ENCODE measurements at places on chromosomes 1 and 21.

DNA sequence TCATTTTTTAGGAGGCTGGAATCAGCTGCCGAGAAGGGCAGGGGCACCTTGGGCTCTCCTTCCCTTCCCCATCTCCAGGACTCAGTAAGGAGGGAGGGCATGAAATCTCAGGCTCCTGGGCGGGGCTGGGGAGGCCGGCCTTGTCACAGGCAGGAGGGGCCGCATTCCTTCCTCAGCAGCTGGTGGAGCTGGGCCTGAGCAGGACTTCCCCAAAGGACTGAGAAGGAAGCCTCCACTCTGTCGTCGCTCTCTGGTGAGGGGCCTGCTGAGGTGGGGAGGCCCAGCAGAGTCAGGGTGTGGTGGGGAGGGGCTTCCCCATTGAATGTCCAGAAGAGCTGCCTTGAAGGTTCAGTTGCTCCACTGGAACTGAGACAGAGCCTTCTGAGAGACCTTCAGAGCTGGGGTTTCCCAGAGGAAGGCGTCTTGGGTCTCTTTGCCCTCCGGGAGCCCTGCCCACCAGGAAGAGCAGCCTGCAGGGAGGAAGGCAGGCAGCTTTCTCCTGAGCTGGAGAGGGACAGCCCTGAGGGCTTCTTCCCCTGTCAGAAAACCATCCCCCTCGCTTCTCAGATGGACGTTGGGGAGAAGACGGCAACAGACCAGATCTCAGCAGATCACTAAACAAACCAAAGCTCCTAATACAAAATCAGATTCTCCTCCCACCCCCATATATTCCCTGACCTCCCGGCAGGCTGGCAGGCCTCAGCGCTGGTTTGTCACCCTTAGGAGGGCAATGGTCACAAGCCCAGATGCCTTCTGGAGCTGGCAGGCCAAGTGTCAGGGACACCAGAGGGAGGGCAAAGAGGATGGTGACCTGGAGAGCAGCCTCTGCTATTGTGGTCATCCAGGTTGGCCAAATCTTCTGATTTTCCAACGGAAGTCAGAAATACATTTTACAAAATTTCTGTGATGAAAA lies 10.7 kb downstream of the KCNA10 start:
- DNase-seq, result no peak

DNA sequence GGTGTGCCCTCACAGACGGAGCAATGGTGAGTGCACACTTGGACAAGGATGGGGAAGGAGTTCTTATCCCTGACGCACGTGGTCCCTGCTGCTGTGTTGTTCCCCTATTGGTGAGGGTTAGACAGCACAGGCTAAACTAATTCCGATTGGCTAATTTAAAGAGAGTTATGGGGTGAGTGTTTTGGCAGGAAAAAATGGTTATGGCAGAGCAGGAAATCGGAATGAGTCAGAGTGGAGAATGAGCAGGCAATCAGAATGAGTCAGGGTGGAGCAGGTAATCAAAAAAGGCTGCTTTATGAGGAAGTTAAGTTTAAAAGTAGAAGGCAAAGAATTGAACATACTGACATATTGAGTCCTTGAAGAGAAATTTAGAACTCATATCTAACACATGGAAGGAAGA lies 100.5 kb downstream of the NGF start:
- no peak for DNase-seq

DNA sequence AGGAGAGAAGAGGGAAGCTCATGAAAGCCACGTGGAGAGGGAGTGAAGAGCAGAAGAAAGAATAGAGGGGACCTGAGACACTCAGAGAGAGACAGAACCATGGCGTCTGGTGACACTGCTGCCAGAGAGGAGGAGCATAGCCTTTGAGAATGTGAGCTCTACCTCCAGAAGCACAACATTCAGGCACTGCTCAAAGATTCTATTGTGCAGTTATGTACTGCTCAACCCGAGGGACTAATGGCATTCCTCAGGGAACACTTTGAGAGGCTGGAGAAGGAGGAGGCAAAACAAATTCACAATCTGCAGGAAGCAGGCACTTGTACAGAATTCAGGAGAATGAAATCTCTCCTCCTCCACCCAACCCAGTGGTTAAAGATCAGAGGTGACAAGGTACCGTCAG lies 45.1 kb downstream of the BTBD8 start:
- DNase-seq, result no peak

- no peak for DNase-seq
Measured at GRCh38 chr1:8241417-8242014, 76.4 kb upstream of the SLC45A1 start.

DNA sequence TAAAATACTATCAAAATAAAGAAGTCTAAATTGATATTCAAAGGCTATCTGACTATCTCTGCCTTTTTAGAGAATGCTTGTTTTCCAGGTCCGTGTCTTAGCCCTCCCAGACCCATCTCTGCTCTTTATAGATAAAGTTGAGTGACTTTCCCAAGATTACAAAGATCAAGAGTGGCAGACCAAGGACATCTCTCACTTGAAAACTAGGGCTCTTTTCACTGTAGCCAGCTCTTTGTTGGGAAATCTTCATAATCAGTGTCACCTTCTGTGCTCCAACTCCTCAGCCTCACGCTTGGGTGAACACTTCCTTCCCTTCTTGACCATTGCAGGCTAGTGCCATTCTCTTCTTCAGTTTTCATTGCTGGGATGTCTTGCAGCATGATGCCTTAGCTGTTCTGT lies 211.1 kb downstream of the PBX1 start:
- no peak for DNase-seq

DNA sequence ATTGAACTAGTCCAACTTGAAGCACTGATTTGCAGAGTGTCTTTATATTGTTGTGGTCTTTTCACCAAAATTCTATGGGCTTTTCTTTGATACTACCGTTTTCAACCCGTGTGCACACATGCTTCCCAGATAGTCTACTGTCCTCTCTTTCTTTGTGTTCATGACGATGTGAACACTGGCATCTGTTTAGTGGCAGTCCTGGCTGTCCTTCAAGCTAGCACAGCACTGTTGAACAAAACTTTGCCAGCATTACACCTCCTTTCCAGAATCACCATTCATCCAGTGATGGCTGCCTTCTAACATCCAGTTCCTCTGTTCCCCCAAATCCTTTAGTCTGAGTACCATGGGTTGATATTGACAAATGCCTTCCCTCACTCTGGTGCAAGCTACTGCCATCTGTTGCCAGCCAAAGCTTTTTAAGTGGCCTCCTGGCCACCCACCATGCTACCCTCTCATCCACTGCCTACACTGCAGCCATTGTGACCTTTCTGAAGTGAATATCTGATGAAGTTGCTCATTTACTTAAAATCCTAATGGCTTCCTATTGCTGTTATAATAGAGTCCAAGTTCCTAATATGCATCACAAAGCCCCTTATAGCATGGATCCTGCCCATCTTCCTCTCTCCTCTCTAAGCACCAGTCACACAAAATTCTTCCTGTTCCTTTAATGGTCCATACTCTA lies 94.3 kb downstream of the NIBAN1 start:
- no peak for DNase-seq

- DNase-seq, result no peak
Measured at GRCh38 chr1:31843506-31843905, 27.7 kb upstream of the SPOCD1 start.

DNA sequence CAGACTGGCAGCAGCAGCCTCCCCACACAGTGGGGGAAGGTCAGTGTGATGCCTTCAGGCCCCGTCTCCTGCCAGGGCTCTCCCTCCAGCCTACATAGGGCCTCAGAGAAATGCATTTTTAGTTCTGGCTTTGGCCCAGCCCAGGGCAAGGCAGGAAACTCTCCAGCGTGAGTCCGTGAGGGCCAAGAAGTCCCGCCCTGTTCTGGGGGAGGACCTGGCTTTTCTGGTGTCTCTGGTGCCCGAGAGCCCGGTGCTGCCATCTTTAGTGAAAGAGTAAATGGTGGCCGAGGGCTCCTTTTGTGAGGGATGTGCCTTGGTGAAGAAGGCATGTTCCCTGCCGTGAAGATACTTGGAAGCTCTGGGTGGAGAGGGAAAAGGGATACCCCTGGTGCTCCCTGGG lies 14.8 kb upstream of the DIP2A start:
- no peak for DNase-seq

- no peak for DNase-seq
Measured at GRCh38 chr1:116731439-116731838, 22.8 kb upstream of the CD2 start.

DNA sequence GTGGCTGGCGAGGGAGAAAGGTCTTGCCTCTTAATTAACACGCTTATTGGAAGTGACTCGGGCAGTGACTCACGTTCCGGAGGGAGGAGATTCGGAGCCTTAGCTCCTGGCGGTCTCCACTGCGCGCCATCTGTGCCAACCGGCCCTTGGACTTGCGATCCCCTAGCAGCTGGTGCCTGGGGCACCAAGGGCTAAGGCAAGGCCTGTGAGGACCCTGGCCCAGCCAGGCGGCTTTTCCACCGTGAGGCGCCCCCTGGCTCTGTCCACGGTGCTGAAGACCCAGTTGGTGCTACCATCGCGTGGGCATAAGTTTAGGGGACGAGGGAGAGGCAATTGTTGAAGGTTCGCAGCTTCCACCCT lies 1.3 kb upstream of the SYT6 start:
- no peak for DNase-seq

- no peak for DNase-seq
Measured at GRCh38 chr21:35561116-35561515, 499.2 kb downstream of the SETD4 start.

- no peak for DNase-seq
Measured at GRCh38 chr1:69738458-69739250, 170.9 kb downstream of the LRRC7 start.

GRCh38 chr1:33893147-33893830 lies 29.4 kb downstream of the HMGB4 start:
- DNase-seq, result no peak

DNA sequence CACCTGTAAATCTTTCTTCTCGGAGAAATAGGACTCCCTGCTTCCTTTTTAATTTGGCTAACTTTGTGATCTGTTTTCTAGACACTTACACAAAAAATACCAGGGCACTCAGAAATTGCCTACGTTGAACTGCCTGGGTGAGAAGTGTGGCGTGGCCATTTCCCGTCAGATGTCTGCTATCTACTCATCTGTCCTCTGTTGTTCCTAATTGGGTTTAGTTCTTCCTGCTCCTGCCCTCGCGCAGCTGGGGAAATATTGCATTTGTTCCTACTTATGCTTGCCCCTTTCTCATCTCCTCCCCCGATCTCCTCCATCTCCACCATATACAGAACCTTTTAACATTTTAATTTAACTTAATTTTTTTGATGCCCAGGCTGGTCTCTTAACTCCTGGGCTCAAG lies 55.1 kb downstream of the CD58 start:
- no peak for DNase-seq

GRCh38 chr1:152388889-152389288 lies 25.2 kb downstream of the CRNN start:
- no peak for DNase-seq

DNA sequence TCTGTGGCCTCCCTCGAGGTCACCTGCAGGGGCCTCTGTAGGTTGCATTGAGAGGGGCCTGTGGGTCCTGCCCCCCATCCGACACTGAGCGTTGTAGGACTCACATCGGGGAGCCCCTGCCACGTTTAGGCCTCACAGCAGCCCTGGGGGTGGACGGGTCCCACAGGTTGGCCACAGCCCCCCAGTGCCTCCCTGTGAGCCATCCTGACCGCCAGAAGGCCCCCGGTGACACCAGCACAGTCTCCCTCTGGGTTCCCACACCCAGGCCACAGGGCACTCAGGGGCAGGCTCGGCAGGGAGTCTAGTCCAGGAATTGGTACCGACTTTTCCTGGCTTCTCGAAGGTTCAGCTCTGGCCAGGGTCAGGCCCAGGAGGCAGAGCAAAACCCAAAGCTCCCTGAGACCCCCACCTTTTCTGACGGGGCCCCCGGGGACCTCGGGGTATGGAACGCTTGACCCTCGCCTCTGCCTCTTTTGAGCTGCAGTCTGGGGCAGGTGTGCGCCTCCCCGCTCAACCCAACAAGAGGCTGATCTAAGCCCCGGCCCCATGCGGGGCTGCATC lies 13.9 kb upstream of the POFUT2 start:
- no peak for DNase-seq

DNA sequence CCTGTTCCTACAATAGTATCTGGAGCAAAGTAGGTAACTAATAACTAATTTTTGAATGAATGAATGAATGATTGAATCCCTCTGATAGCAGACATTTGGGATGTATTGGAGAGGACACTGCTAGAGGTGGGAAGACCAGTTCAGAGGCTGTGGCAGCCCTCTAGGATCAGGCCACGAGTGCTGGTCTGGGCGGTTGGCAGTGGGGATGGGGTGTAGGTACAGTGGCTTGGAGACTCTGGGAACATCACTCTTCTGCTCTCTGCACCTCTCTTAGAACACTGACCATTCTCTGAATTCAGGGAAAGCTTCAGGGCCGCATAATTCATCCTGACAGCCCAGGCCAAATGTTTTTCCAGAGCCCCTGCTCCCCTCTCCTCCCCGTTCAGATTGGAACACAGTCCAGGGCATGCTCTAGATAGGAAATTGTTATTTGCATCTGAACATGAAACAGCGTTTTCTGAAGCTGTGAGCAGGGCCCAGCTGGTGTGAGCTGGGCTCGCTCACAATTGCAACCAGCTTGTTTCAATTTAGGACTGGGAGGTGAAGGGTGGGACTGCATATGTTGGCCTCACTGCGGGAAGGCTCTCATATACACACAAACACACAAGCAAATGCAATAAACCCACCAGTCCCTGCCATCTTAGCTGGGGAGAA lies 253.1 kb upstream of the USP24 start:
- no peak for DNase-seq

DNA sequence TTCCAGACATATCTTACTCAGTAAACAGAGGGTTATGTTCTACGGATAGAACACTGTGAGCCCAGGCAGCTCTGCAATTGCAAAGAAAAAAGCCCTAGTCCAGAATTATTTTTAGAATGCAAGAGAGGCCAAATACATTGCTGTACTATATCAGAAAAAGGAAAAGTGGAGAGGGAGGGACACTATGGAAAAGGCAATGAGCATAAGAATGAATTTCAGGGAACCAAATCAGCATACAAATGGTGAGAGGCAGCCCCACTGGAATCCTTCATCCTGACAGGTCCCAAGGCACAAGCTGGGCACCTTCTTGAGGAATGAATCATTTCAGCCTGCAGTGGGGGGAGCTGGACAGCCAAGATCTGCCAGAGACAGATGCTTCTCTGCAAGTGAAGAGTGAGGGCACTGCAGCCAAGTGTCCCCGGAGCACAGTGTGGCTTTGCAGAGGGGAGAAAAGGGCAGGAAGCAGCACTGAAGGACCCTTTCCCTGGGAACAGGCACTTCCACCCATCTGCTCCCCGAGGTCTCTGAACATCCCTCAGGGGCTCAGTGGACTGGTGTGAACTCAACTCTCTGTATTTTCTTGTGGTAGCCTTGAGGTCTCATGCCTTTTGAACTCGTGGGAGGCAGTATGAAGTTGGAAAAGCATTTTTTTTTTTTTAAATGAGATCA lies 115.6 kb downstream of the XCL2 start:
- DNase-seq, result no peak

Measured in stimulated activated CD8-positive, alpha-beta memory T cell treated with anti-CD3 and anti-CD28 coated beads, Interleukin-15, amount 100 ng/mL, for 48 hours (primary cell).